ENCODE measurements at places on chromosomes 13 and 19. TPM values are rescaled to one million over a fixed set of nuclear protein-coding genes. Genes with fewer than 3 reads are reported as not detected.

The SLC10A2 gene
- not detected for total RNA-seq

The REEP6 gene
- 1.7 TPM for total RNA-seq

The NUP58 gene
- total RNA-seq: 89.8 TPM

The KIR3DL2 gene
- 0.73 TPM for total RNA-seq

The CPAMD8 gene
- total RNA-seq: 1.3 TPM

The KLK12 gene
- total RNA-seq: not detected

The FCER2 gene
- total RNA-seq: not detected

The NECTIN2 gene
- not detected for total RNA-seq

The CLIP3 gene
- total RNA-seq: 3.0 TPM

The SIGLEC11 gene
- not detected for total RNA-seq

The CEACAM3 gene
- total RNA-seq: not detected

The CDX2 gene
- total RNA-seq: not detected

The CGB8 gene
- total RNA-seq: not detected

The BIVM gene
- total RNA-seq: 36.9 TPM

The SSC5D gene
- total RNA-seq: 0.23 TPM

The ACER1 gene
- total RNA-seq: 0.18 TPM

The ZNF579 gene
- 6.7 TPM for total RNA-seq

The ERICH6B gene
- not detected for total RNA-seq

The DDA1 gene
- total RNA-seq: 33.7 TPM

The FREM2 gene
- 0.02 TPM for total RNA-seq

The TSSK6 gene
- total RNA-seq: 3.3 TPM

The ZNF430 gene
- 22.4 TPM for total RNA-seq

The GFY gene
- not detected for total RNA-seq

The PCDH17 gene
- total RNA-seq: not detected

The GPC5 gene
- not detected for total RNA-seq

The DLL3 gene
- 0.45 TPM for total RNA-seq

The MEIS3 gene
- 0.20 TPM for total RNA-seq

The LRRC8E gene
- not detected for total RNA-seq

The C13orf42 gene
- not detected for total RNA-seq

The FXYD1 gene
- 0.70 TPM for total RNA-seq

The PLEKHA4 gene
- 1.4 TPM for total RNA-seq

The GPC6 gene
- total RNA-seq: not detected

The KLK3 gene
- not detected for total RNA-seq

The CD79A gene
- 1.7 TPM for total RNA-seq

The ADGRE2 gene
- total RNA-seq: 2.2 TPM

The KCNRG gene
- total RNA-seq: 0.18 TPM
